Left ventricle myocardium inferior (tissue), 1 donor: ENCODE measurements at places on chromosomes 16 and 17. TPM values are rescaled to one million over a fixed set of nuclear protein-coding genes. Genes with fewer than 3 reads are reported as not detected.

The HOXB2 gene
- 1.9 TPM for total RNA-seq

The OTOA gene
- total RNA-seq = 0.11 TPM

The C16orf89 gene
- 5.9 TPM for total RNA-seq

DNA sequence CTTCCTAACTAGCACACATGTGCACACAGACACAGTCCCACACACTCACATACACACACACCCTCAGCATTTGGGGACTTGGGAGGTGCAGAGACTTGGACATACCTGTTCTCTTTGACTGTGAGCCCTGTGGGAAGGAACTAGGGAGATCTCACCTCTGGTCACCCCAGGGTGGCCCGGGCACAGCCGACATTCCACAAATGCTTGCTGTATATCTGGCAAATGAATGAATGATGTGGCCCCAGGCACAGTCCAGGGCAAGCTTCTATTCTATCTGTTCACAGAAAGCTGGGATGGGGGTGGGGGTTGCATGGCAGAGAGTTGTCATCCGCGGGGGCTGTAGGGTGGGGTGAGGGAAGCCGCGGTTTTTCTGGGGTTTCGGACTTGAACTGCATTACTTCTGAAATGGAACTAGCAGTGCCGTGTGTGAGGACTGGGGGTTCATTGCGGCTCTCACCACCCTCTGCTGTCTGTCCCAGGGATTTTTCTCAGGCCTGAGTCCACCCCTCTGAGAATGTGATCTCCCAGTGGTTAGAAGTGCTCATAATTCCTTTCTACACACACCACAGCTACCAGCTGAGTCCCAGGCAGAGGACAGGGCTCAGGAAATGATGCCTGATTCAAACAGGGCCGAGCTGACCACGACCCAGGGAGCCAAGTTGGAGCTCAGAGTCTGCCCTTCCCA lies 3.3 kb upstream of the RIPOR1 start:
- no peak for DNase-seq
- peaks cover 46% of the 10 kb centered on the region for H3K4me1 ChIP-seq
- H3K27me3 ChIP-seq = no peaks in the 10 kb centered on the region
- no peak overlapping the region for H3K27ac ChIP-seq

The SYCE1L gene
- total RNA-seq = 0.66 TPM

- no peaks in the 10 kb centered on the region for H3K36me3 ChIP-seq
- no peak for DNase-seq
- no peaks in the 10 kb centered on the region for H3K27me3 ChIP-seq
- no peak overlapping the region for H3K4me3 ChIP-seq
Observed at GRCh38 chr17:68141050-68141449, 105.5 kb downstream of the KPNA2 start.

- peaks cover 30% of the 10 kb centered on the region for H3K36me3 ChIP-seq
- peak overlapping the region; percentile 83 for H3K27ac ChIP-seq
- DNase-seq = peak; percentile 87
- no peaks in the 10 kb centered on the region for H3K27me3 ChIP-seq
- no peak overlapping the region for H3K4me3 ChIP-seq
Observed at GRCh38 chr17:14205992-14206461, 30.6 kb downstream of the CDRT15 start.

The VWA3A gene
- total RNA-seq = 0.25 TPM

The ZNF469 gene
- total RNA-seq = 0.74 TPM

DNA sequence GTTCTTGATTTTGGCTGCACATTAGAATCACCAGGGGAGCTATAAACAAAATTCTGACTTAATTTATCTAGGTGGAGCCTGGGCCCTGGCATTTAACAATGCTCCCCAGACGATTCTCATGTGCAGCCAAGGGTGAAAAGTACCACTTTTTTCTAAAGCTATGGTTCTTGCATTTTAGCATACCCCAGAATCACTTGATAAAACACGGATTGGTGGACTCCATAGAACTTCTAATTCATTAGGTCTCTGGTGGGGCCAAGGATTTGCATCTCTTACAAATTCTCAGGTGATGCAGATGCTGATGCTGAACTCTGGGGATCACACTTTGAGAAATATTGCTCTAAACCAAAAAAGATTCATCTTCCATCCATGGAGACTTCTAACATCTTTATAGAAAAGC lies 74.5 kb downstream of the RPGRIP1L start:
- no peak overlapping the region for H3K4me3 ChIP-seq
- H3K36me3 ChIP-seq = peaks cover 1% of the 10 kb centered on the region
- DNase-seq = no peak
- H3K27ac ChIP-seq = no peak overlapping the region

DNA sequence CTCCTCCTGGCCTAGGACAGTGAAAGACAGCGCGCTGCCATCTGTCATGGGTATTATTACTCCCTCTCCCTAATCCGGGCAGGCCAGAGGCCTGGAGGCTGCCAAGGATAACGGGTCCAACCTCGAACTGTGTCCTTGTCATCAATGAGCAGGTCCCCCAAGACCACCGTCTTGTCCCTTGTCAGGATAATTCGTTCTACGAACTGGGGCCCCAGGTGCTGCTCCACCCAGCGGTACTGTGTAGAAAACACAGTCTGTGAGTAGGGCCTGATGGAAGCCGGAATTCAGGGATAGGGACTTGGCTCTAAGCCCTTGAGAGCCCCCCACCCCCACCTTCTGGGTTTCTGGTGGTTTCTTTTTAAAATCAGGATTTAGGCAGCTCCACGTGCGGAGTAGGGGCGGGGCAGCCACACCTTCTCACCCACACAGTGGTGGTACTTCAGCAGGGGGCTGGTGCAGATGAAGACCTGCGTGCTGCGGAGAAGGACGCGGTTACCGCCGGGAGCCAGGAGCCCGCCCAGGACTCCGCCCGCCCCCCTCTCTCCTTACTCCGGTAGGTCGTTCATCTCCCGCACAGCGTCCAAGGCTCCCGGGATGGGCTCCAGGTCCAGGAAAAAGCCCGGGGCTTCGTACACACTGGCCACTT lies 787 bp downstream of the NT5C start:
- H3K27me3 ChIP-seq = no peaks in the 10 kb centered on the region

DNA sequence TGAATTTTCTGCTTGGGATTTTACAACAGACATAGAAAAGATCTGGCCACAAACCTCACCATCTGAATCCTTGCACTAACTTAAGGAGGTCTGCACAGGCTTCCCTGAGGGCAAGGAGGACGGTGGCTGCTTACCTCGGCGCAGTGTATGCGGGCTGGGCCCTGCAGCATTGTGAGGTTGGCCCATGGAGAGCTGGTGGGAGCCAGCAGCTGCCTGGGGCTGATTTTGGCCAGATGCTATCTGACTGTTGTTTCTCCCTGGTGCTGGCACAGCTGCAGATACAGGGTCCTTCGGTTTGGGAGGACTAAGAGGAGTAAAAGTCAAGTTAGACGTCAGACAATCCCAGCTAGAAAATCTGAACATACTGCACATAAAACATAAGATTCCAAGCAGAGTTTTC lies 79.8 kb downstream of the ARHGAP17 start:
- no peak overlapping the region for H3K4me3 ChIP-seq
- peaks cover 98% of the 10 kb centered on the region for H3K36me3 ChIP-seq
- no peak overlapping the region for H3K27ac ChIP-seq
- H3K4me1 ChIP-seq = no peaks in the 10 kb centered on the region
- no peak for DNase-seq
- H3K27me3 ChIP-seq = no peaks in the 10 kb centered on the region

The KRT20 gene
- not detected for total RNA-seq

- no peaks in the 10 kb centered on the region for H3K27me3 ChIP-seq
- H3K36me3 ChIP-seq = no peaks in the 10 kb centered on the region
- DNase-seq = no peak
Observed at GRCh38 chr17:44749980-44750318, 8.8 kb upstream of the ADAM11 start.
